ENCODE measurements at places on chromosomes 6 and 20.

DNA sequence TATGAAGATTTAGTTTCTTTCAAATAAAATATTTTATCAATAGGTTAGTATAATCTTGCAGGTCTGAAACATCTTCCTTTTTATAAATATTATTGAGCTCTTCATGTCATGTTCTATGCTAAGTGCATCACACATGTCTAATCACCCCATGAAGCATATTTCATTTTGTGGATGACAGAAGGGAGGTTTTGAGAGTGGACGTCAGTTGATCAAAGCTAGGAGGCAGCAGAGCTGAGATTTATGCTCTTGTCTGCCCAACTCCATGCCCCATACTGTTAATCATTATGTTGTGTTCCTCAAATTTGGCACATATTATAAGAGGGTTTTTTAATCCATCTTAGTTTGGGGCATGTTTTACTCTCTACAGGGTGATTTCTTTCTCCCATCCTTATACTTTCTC, 22.7 kb downstream of the DSE start:
- no peak for DNase-seq

DNA sequence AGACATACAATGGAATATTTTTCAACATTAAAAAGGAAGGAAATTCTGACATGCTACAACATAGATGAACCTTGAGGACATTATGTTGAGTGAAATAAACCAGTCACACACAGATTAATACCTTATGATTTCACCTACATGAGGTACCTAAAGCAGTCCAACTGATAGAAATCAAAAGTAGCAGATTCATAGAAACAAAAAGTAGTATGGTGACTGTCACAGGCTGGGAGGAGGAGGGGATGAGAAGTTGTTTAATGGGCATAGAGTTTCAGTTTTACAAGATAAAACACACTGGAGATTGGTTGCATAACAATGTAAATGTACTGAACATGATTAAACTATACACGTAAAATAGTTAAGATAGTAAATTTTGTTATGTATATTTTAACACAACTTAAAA, 48.5 kb upstream of the OLIG3 start:
- DNase-seq: no peak

- no peak for DNase-seq
Measured at GRCh38 chr20:59802471-59803221, 130.8 kb downstream of the SYCP2 start.

GRCh38 chr20:2086177-2086979, 15.2 kb upstream of the STK35 start:
- DNase-seq: no peak

DNA sequence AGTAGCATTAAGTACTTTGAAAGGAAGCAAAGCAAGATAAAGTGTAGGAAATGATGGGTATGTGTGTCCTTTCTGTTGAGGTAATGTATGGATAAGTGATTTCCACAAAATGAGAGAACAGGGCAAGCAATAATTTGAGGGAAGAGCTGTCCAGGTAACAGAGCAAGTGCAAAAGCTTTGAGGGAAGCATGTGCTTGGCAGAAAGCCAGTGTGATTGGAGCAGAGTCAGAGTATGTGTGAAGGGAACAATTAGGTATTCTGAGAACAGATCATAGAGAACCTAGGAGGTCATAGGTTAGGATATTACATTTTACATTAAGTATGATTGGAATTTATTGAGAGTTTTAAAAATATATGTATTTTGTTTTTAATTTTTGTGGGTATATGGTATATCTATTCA, 30.2 kb upstream of the MAN1A1 start:
- DNase-seq: no peak

DNA sequence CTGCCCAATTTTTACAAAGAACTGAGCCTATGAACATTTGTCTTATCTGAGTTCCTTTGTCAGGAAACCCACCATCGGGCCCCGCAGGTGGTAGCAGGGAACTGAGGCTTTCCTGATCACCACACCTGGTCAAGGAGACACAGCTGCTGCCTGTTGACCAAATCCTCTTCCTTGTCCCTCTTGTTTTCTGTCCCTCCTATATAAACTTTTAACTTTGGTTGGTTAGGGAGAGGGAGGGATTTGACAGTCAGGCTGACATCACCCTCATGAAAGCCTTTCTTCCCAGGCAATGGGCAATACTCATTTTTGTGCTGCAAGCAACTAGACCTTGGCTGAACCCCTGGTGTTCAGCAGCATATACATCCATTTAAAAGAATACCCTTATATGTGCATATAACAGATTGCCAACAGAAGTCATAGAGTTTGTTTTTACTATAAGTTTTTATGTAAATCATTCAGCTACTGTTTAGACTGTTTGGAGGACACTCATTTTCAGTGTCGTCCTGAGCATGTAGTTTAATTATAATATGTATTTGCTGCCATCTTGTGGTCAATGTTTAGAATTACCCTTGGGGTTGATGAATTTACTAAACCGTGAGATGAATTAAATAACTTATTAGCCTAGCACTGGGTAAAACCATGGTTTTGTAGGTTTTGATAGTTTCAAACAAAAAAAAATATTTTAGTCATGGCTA, 17.0 kb downstream of the CRISP1 start:
- peak; percentile 8 for DNase-seq

GRCh38 chr6:117118490-117118889, 146.9 kb upstream of the VGLL2 start:
- DNase-seq: no peak

- DNase-seq: no peak
Measured at GRCh38 chr6:10429638-10430427, 15.0 kb upstream of the TFAP2A start.

- no peak for DNase-seq
Measured at GRCh38 chr20:32527447-32528055, 57.6 kb downstream of the NOL4L start.

- no peak for DNase-seq
Measured at GRCh38 chr6:85368631-85369030, 81.3 kb upstream of the NT5E start.

DNA sequence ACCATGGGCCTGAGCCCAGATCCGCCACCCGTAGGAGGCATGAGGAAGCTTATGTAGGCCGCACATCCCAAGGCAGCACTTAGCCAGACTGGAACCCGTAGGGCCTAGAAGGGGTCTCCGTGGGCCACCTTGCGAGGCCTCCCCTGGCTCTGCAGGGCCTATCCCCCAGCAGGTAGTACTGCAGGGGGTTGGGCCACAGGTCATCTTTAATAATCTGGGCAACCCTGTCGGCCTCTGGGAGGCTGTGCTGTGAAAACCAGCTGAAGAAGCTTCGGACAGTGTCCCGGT, 18.5 kb downstream of the PLAGL2 start:
- no peak for DNase-seq

GRCh38 chr6:64037427-64037826, 401.8 kb downstream of the PHF3 start:
- no peak for DNase-seq

GRCh38 chr6:168124921-168125320, 45.9 kb upstream of the FRMD1 start:
- DNase-seq: no peak

GRCh38 chr20:33460711-33461110, 17.1 kb upstream of the SNTA1 start:
- no peak for DNase-seq

- peak; percentile 84 for DNase-seq
Measured at GRCh38 chr20:57838670-57839151, 128.9 kb upstream of the PMEPA1 start.

DNA sequence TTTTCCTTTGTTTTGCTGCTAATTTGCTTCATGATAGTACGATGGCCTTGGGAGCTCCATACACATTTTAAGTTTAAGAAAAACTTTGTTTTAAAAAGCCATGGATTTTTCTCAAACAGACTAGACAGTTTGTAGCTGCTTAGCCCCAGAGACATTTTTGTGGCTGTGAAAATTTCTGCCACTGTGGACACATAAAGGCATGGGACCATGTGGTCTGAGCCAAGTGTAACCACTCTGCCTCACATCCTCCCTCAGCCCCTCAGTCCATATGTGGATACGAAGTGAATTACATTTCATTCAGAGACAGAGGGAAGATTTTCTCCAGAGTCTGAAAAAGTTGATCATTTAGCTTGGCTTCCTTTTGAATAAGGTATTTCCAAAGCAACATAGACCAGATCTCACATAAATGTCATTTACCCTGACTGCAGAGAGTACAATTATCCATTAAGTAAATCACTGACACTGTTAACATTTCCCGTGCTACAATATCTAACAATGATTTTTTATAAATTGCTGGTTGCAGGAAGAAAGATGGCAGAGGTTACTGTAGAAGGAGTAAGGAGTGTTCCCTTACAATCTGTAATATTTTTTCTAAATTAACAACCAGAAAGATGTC, 87.4 kb downstream of the GJA1 start:
- DNase-seq: peak; percentile 8

- no peak for DNase-seq
Measured at GRCh38 chr6:105680131-105680530, 277.2 kb upstream of the PREP start.

- no peak for DNase-seq
Measured at GRCh38 chr6:32609391-32609730, 19.7 kb upstream of the HLA-DRB1 start.

- DNase-seq: no peak
Measured at GRCh38 chr6:111430605-111431376, 52.2 kb downstream of the REV3L start.

- DNase-seq: peak; percentile 93
Measured at GRCh38 chr6:85126485-85127167, 323.3 kb upstream of the NT5E start.

GRCh38 chr20:23889775-23890187, 10.2 kb upstream of the CST5 start:
- peak; percentile 1 for DNase-seq

DNA sequence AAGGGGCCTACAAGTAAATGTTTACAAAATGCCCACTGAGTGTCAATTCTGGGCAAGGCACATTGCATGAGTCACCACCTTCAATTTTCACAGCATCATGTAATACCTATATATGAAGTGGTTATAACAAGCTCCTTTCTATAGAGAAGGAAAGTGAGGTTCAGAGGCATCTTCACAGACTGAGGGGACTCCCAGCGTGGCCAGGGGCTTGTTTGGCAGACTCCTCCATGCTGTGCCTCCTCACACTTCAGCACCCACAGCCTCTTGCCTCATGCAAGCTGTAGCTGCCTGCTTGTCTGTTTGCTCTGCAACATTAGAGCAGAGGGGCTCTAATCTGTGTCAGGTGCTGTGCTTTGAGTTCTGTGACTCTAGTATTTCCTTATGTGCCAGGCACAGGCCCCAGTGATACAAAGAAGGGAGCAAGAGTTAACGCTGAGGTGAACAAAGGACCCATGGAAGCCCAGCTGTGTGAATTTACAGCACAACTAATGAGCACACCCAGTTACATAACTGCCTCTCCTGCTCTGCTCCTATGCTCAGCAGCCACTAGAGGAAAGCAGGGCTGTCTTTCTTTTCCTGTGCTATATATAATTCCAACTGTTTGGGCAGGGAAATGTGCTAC, 72.3 kb downstream of the ZHX3 start:
- DNase-seq: no peak

DNA sequence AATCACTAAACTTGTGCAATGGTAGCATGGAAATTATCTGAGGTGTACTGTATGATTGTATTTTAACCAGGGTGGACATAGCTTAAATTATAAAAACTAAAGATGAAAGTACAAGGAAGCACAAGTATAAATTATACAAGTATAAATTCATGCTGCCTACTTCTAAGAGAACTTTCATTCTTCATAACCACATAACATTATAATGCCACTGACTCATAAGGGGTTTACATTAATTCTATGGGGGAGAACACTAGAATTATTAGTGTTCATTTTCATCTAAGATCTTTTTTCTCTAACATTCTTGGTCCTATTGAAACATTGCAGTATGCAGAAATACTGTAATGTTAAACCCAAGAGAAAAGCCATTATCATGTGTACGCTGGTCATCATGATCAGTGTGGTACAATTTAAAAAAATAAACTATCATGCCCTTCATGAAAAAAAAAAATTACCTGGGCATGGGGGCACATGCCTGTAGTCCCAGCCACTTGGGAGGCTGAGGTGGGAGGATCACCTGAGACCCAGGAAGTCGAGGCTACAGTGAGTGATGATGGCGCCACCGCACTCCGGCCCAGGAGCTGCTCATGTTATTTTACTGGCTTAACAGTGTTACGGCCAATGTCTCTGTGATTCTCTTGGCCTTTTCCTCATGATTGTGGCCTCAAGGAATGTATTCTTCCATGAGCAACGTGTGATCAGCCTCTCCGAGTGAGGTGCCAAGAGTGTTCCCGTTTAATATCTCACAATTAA, 25.9 kb upstream of the AHCY start:
- DNase-seq: no peak

- no peak for DNase-seq
Measured at GRCh38 chr6:45963896-45964295, 51.8 kb downstream of the CLIC5 start.

DNA sequence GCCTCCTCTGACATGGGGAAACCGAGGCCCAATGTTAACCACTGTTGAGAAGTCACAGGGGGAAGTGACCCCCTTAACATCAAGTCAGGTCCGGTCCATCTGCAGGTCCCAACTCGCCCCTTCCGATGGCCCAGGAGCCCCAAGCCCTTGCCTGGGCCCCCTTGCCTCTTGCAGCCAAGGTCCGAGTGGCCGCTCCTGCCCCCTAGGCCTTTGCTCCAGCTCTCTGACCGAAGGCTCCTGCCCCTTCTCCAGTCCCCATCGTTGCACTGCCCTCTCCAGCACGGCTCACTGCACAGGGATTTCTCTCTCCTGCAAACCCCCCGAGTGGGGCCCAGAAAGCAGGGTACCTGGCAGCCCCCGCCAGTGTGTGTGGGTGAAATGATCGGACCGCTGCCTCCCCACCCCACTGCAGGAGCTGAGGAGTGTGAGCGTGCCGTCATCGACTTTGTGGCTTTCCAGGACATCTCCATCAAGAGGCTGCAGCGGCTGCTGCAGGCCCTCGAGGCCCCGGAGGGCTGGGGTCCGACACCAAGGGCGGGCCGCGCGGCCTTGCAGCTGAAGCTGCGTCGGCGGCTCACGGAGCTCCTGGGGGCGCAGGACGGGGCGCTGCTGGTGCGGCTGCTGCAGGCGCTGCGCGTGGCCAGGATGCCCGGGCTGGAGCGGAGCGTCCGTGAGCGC, 1.6 kb downstream of the TNFRSF6B start:
- DNase-seq: no peak

DNA sequence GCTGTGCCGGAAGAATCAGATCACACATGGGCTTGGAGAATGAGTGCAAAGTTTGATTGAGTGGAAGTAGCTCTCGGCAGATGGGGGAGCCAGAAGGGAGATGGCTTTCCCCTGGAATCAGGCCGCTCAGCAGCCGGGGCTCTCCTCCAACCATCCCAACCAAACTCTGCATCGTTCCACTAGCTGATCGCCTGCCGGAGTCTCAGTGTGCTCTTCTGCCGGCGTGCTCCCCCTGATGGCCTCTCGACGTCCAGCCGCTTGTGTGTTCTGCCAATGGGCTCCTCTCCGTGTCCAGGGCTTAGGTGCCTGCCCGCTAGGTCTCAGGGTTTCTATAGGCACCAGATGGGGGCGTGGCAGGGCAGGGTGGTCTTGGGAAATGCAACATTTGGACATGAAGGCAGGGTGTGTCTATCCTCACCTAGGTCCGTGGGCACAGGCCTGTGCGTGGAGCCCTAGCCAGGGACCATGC, 4.9 kb upstream of the BIRC7 start:
- DNase-seq: no peak

- DNase-seq: no peak
Measured at GRCh38 chr20:6819599-6819998, 52.1 kb downstream of the BMP2 start.
